ENCODE measurements at places on chromosomes 12 and 14. TPM values are rescaled to one million over a fixed set of nuclear protein-coding genes. Genes with fewer than 3 reads are reported as not detected.

The RGS6 gene
- total RNA-seq, result not detected

The LMO3 gene
- not detected for total RNA-seq

The EID3 gene
- 1.4 TPM for total RNA-seq

The NUDT14 gene
- total RNA-seq, result 14.2 TPM

The RERGL gene
- total RNA-seq, result not detected

The IL26 gene
- total RNA-seq, result not detected

The SPTSSA gene
- total RNA-seq, result 11.7 TPM

DNA sequence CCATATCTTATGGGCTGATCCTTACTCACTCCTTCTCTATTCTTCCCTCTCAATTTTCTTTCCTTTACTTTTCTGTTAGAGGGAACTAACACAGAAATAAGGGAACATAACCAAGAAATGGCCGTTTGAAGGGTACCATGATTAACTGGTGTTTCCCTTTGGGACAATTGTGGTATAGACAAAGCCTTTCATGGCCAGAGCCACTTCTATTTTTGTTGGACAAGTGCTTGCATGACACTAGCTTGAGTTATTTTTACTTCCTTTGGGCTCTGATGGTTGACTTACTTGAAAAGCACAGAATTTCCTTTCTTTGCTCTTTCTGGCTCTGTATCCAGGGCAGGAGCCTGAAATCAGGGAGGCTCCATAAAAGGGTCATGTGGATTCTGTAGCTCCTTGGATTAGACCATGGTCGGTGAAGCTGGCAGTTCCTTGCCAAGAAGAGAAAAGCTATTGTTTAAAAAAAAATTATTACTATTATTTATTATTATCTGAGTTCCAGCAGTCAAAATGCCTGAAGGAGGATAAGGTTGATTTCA, 130.6 kb downstream of the KTN1 start:
- no peak for DNase-seq

- no peak for DNase-seq
Observed at GRCh38 chr12:25208554-25208953, 13.5 kb downstream of the ETFRF1 start.

- no peak for DNase-seq
Observed at GRCh38 chr12:65988596-65988995, 142.0 kb downstream of the LLPH start.

- DNase-seq, result peak; percentile 76
Observed at GRCh38 chr14:60734465-60735242, at the start of gene MNAT1. Gene MNAT1 (plus strand): TSS chr14:60734761. CDS start chr14:60734863, 102 bp downstream.

GRCh38 chr14:58285132-58285531, 13.2 kb upstream of the ARID4A start:
- no peak for DNase-seq

- DNase-seq, result no peak
Observed at GRCh38 chr14:64701660-64702059, 2.6 kb upstream of the PLEKHG3 start.

- DNase-seq, result no peak
Observed at GRCh38 chr14:90472632-90473031, 75.8 kb downstream of the CALM1 start.

DNA sequence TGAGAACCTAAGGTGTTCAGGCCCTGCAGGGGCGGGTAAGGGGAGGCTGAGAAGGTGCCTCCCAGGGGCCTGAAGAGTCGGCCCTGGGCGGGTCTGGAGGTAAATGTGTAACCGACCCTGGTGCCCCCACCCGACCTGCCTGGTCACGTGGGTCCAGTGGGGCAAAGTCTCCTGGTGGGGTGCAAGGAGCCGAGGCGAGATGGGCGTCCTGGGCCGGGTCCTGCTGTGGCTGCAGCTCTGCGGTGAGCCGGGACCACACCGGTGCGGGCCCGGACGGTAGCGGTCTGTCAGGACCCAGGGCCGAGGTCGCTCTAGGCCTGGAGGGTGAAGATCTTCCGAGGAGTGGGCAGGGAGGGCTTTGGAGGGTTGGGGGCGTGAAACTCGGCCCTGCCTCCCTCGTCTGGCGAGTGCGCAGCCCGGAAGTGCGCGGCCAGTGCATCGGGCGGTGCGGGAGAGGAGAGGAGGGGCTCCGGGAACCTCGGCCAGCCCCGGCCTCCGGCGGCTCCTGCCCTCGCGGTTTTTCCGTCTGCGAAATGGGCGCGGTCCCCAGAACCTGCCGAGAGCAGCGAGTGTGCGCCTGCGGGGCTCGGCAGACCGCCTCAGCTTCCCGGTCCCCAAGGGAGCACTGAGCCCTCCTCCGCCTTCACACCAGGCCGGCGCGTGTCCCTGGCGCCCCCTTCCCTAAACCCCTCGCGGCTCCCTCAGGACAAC, at the start of gene AMN:
Gene AMN, plus strand, starts transcription at position 174 of the 711 bp plus-strand sequence. Its CDS starts 26 bp downstream, at position 200.
- no peak for DNase-seq

DNA sequence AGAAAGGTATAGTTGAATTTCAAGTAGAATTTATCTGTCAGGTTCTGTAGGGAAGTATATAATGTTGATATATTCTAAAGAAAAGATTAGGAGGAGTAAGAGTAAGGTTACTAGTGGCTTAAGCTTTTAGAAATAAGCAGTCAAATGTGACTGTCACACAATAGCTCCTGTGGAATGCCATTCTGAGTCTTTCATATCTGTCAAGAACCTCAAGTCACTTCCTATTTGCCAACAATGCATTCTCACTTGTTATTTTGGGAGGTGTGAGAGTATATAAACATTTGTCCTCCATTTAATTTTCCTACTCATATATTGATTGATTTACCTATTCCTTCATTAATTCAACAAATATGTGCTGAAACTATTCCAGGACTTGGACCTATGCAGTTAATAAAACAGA, 11.7 kb downstream of the CLEC9A start:
- DNase-seq, result no peak

GRCh38 chr12:107783406-107784376, 9.2 kb downstream of the ASCL4 start:
- DNase-seq, result no peak

- DNase-seq, result peak; percentile 17
Observed at GRCh38 chr12:10205220-10205807, 7.4 kb upstream of the GABARAPL1 start.

DNA sequence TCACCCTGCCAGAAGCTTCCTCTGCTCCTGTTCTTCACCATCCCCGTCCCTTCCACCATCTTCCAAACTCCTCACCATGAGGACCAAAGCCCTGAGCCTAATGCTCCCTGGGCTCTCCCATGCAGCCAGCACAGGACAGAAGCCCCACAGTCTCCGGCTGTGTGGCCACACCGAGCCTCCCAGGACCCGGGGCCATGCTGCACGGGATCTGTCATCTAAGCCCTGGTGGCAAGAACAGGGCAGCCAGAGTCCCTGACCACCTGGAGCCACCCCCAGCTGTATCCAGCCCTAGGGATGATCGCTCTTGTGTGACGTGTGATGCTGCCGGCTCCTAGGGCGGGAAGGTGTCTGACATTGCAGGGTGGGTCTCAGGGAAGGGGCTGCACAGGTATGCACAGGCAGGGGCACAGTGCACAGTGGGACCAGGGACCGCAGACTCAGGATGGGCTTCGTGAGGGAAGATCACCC, 8.1 kb downstream of the TMEM179 start:
- no peak for DNase-seq

GRCh38 chr12:112546996-112547395, 128.2 kb downstream of the PTPN11 start:
- DNase-seq, result no peak

GRCh38 chr14:25014440-25014839, 35.5 kb downstream of the STXBP6 start:
- DNase-seq, result no peak

GRCh38 chr12:47901063-47901717, 3.6 kb downstream of the VDR start:
- DNase-seq, result no peak

DNA sequence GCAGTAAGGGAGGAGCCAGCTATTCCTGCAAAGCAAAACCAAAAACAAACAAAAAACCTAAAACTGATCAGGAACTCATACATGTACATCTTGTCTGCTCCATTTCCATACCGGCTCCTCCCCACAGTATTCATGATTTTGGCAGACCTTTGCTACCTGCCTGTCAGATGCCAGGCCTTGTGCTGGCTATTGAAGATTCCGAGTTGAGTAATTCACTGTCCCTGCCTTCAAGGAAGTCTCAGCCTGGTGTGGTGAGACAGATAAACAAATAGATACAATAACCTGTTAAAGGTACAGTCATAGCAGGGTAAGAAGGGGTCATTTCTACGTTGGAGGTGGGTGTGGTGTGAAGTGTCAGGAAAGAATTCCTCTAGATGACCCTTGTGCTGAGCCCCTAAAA, 42.7 kb downstream of the SUSD6 start:
- DNase-seq, result no peak

GRCh38 chr14:38971258-38971921, 131.6 kb downstream of the SEC23A start:
- DNase-seq, result no peak

GRCh38 chr12:27685274-27685673, 11.0 kb upstream of the REP15 start:
- DNase-seq, result no peak

- peak; percentile 10 for DNase-seq
Observed at GRCh38 chr12:101243074-101243473, 33.0 kb upstream of the SLC5A8 start.

- no peak for DNase-seq
Observed at GRCh38 chr12:126432780-126433179, 1367.5 kb downstream of the AACS start.

DNA sequence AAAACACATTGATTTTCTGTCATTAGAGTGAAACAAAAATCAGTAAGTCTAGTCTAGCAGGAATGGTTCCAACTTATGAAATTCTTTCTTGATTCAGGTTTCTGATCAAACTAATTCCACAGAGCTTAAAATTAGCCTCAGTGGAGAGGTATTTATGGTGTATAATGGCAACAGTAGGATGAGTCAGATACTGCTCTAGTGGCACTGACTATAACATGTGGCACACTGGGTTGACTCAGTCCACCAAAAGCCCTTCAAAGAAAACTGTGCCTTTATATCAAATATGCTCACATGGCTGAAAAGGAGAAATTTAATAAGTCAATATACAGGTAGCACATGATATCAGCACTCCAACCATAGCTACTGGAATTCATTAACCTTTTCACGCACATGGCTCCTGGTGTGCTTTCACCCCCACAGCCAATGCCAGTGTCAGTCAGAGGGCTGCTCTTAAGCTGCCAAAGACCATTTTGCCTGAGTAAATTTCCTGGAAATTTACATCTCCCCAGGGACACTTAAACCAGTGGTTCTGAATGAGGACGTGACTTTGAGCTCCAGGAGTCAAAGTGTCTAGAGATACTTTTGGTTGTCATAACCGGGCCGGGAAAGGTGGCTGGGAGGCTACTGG, 21.7 kb upstream of the CATSPERB start:
- DNase-seq, result peak; percentile 50

DNA sequence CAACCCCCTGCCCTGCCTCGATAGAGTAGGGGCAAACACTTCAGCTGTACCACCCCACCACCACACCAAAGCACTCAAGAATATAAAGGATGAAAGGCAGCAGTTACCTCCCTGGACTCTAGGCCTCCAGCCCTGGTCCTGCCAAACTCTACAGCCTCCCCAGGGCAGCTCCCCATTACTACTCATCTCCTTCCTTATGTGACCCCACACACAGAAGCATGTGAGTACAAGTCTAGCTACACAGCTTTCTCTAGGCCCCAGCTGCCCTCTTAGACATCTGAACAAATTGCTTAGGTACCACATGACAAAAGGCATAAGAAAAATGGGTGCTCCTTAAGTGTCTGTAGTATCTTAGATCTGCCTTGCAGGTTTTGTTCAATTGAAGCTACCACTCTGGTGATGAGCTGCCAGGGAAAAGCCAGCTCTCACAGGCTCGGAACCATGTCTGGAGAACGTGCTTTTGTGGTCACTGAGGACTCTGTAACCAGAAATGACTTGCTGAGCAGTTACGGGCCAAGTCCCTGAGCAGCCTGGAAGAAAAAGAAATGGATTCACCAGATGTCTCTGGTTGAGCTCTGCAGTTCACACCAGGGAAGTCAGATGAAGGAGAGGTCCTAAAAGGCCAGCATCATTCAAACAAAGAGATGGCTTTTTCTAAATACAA, 32.8 kb downstream of the FMNL3 start:
- no peak for DNase-seq

DNA sequence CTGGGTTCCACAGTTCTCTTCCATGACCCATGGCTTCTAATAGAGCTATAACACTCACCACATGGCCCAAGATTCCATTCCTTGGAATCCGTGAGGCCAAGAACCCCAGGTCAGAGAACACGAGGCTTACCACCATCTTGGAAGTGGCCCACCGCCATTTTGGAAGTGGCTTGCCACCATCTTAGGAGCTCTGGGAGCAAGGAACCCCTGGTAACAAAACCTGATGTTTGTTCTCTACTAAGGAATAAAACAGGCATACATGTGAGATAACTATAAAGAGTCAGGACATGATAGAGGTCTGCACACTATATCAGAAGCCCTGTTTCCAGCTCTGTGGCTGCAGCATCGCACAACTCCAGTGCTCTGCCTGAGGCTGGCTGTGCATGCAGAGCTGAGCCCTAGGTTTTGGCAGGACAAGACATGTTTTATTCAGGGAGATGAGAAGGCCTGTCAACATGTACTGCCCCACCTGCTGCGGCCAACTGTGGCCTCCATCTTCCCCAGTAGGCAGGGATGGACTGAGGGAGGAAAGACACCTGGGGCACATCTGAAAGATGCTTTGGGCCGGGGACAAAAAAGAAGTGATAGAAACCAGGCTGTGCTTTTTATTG, 344.9 kb downstream of the DAD1 start:
- DNase-seq, result no peak

DNA sequence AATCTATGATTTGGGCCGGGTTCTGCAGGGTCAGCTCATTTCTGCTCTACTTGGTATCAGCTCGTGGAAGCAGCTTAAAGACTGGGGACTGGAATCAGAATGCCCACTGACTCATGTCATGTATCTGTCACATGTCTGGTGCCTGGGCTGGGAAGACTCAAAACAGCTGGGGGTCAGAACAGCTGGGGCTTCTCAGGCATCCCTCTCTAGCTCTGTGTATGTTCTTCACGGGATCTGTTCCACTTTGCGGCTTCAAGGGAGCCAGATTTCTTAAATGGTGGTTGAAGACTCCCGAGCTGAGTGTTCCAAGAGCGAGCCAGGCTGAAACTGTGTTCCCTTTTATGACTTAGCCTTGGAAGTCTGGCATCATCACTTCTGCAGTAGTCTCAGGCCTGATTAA, 11.9 kb downstream of the AEBP2 start:
- DNase-seq, result no peak

- peak; percentile 19 for DNase-seq
Observed at GRCh38 chr12:106227641-106228319, 20.0 kb downstream of the CKAP4 start.
